ENCODE measurements at places on chromosomes 5 and 9. TPM values are rescaled to one million over a fixed set of nuclear protein-coding genes. Genes with fewer than 3 reads are reported as not detected.

The ZNF608 gene
- total RNA-seq: 13.5 TPM

The RNF180 gene
- total RNA-seq: 51.1 TPM

The EIF4E1B gene
- not detected for total RNA-seq

The RNF183 gene
- not detected for total RNA-seq

DNA sequence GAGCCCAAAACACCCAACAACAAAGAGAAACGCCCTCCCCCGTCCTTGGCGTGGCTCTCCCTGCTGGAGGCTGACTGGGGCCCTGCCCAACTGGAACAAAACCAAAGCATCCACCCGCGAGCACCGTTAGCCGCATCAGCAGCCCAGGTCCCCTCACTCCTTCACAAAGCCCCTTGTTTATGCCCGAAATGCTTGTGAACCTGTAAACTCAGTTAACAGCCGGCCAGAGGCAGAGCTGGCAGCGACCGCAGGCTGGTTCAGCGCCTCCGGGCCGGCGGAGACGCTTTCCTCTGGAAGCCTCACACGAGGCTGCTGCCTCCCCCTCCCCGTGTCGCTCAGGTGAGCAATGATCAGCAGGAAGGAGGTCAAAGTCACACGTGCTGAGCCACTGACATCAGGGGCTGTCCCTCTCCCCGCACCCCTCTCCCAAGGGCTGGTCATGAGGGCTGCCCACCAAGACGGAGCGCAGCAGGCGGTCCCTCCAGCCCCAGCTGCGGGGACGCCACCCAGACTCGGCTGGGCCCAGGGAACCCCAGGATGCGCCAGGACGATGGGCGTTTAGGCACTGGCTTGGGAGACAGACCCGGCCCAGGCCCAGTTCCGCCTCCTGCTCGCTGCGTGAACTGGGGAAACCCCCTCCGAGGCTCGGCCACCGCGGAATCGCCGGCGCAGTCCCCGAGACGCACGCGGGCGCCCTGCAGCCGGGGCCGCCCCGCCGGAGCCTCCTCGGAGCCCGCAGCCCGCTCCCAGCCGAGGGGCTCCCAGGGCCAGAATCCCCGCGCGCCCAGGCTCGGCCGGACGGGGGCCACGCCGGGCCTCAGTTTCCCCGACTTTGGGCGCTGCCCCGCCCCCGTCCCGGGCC, 563 bp downstream of the SNAPC4 start:
- H3K4me3 ChIP-seq: peak overlapping the region; percentile 90
- H3K36me3 ChIP-seq: peaks cover 28% of the 10 kb centered on the region
- peaks cover 22% of the 10 kb centered on the region for H3K4me1 ChIP-seq
- no peaks in the 10 kb centered on the region for H3K27me3 ChIP-seq
- no peak overlapping the region for H3K27ac ChIP-seq

GRCh38 chr5:158845941-158846340, 253.8 kb downstream of the EBF1 start:
- no peak for DNase-seq
- H3K36me3 ChIP-seq: no peaks in the 10 kb centered on the region
- H3K27ac ChIP-seq: peak overlapping the region; percentile 31
- peaks cover 30% of the 10 kb centered on the region for H3K4me1 ChIP-seq

GRCh38 chr9:137820161-137820855, 57.3 kb upstream of the CACNA1B start:
- peaks cover 47% of the 10 kb centered on the region for H3K36me3 ChIP-seq
- no peak overlapping the region for H3K4me3 ChIP-seq
- H3K27ac ChIP-seq: no peak overlapping the region
- no peak for DNase-seq

- peaks cover 20% of the 10 kb centered on the region for H3K4me1 ChIP-seq
- H3K27me3 ChIP-seq: no peaks in the 10 kb centered on the region
- H3K27ac ChIP-seq: no peak overlapping the region
- no peak overlapping the region for H3K4me3 ChIP-seq
- no peak for DNase-seq
Observed at GRCh38 chr5:162484986-162485385, 417.4 kb downstream of the GABRG2 start.

All from thoracic aorta (tissue), 2 donors.